Activated CD4-positive, alpha-beta T cell treated with anti-CD3 and anti-CD28 coated beads, Interleukin-2, amount 50 U/mL, for 16 hours (primary cell): ENCODE measurements at places on chromosomes 2 and 18.
A peak's percentile ranks its signal among the peaks of the same experiment; 100 is the strongest.

- DNase-seq = no peak
Observed at GRCh38 chr2:158204741-158205165, 103.1 kb downstream of the UPP2 start.

- no peak for DNase-seq
Observed at GRCh38 chr2:184336688-184337087, 261.6 kb upstream of the ZNF804A start.

GRCh38 chr2:11676640-11677039, 6.6 kb upstream of the NTSR2 start:
- DNase-seq = no peak

- DNase-seq = no peak
Observed at GRCh38 chr18:30302181-30302580, 740.4 kb downstream of the DSC3 start.

DNA sequence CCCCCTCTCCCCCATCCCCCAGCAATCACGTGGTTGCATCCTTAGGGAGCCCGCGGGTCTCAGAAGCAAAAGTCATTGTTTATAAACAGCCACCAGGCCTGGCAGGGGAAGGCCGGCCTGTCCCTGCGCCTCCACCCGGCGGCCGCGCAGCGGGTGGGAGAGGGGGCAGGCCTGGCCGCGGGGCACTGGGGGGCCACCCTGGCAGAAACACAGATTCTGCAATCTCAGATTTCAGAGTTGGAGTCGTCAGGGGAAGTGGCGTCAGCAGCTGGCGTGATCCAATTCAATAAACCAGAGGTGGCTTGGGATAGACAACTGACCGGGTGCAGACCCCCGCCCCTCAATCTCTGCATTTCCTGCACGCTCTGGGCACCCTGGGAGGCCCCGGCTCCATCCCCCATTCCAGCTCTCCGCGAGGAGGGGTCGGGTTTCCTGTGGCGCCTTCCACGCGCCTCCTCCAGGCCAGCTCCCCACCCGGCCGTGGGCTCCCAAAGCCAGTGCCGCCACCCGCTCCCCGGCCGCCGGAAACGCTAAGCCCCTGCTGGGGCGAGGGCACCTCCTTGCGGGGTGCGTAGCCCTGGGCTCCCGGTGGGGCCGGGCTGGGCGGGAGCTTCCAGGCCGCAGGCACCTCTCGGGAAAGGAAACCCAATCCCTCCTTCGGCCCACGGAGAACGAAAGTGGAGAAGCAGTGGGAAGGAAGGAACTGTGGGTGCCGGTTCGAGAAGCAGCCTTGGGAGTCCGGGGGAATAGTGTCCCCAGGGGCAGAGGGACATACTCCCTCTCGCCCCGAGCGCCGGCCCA, 1.1 kb downstream of the BIN1 start:
- DNase-seq = no peak

- DNase-seq = no peak
Observed at GRCh38 chr2:29614295-29614830, 307.0 kb downstream of the ALK start.

- DNase-seq = peak; percentile 10
Observed at GRCh38 chr18:41618147-41618546, 336.9 kb upstream of the PIK3C3 start.

GRCh38 chr2:36800381-36800780, 103.9 kb downstream of the VIT start:
- peak; percentile 33 for DNase-seq

GRCh38 chr2:181239201-181239799, 217.9 kb upstream of the ITGA4 start:
- no peak for DNase-seq

DNA sequence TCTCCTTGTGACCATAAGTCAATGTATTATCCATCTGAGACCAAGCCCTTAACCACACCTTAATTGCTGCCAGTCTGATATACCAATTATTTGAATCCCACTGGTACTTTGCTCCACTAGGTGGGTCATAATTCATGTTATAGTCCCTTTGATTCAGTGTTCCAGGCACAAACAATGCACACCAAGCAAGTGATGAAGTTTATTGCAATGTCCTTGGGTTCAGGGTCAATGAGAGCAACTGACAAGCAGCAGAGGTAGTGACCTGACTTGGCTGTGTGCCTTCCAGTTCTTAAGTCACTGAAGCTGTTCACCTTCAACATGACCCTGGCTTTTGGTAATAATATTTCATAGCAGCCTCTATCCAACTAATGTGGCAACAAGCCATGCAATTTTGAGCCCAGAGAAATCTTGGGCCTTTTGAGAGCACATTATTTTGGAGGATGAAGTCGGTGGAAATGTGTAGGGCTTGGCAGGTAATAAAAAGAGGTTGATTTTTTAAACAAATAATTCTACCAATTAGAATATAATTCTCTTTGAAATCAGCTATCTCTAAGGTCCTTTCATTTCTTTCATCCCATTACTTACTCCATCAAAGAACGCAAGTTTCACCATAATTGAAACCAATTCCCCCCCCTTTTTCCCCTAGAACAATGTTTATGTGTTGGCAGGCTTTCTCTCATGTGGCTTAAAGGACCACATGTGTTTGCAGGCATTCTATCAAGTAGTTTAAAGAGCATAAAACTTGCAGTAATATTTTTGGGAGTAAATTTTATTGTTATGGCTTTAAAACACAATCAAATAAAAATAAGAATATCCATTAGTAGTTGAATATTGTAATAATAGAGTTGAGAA, 3.1 kb upstream of the CPO start:
- no peak for DNase-seq

DNA sequence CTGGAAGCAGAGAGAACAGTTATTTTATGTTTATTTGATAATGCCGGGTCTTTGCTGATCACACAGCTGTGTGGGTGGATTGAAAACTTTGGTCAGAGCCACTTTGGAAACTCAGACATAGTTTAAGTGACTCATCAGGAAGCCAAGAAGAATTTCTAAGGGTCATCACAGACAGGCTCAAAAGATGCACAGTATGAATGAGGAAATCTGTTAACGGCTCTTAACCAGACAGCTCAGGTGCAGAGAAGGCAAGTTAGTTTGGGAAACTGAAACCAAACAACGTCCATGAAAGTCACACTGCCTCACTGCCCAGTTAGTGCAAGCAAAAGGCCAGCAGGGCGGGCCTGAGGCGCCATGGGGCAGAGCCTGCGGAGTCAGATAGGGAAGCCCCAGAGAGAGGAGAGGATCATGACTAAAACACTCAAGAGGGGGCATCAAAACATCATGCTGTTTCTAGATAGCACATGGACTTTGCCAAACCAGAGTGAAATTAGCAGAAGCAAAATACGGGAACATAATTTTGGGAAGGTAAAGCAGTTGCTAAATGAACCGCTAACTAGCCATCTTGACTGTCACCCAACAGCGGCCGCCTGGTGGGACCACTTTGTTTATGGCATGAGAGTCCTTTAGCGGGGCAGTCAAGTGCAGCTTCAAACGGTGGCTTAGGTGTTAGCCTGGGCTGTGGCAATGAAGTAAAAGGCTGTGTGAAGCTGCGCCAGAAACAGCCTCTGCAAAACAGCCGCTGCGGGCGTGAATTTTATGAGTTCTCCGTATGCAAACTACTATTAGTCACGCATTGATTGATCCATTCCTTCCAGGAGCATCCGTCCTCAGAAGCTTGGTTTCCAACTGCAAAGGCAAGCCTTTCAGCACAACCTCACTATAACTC, 101.2 kb downstream of the KCTD18 start:
- peak; percentile 7 for DNase-seq

- no peak for DNase-seq
Observed at GRCh38 chr2:37774976-37775907, 103.8 kb upstream of the CDC42EP3 start.
